ENCODE measurements at places on chromosomes 6 and 20.

GRCh38 chr6:110296241-110297025, 61.7 kb downstream of the METTL24 start:
- DNase-seq, result no peak

GRCh38 chr6:113734982-113735381, 122.2 kb upstream of the MARCKS start:
- DNase-seq, result no peak

- no peak for DNase-seq
Measured at GRCh38 chr6:167988945-167989841, 8.3 kb upstream of the KIF25 start.

DNA sequence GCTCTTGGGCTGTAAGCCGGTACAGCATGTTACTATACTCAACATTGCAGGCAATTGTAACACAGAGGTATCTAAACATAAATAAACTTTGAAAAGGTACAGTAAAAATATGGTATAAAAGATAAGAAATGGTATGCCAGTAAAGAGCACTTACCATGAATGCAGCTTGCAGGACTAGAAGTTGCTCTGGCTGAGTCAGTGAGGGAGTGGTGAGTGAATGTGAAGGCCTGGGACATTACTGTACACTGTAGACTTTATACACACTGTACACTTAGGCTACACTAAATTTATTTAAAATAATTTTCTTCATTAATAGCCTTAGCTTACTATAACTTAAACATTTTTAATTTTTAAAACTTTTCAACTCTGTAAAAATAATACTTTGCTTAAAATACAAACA, 37.8 kb upstream of the ANKEF1 start:
- DNase-seq, result no peak

DNA sequence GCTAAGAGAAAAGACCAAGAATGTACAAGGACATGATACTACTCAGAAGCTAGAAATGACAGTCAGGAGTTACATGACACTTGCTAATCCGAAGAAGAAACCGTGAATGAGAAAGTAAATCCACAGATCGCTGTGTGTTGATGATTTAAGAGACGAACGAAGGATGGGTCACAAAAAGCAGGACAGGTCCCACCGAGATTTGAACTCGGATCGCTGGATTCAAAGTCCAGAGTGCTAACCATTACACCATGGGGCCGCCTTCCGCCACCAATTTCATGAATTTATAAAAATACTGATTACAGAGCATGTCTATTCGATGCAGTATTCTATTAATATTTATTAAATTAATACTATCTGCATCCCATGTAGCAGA, 54.0 kb upstream of the BTN3A2 start:
- DNase-seq, result no peak

DNA sequence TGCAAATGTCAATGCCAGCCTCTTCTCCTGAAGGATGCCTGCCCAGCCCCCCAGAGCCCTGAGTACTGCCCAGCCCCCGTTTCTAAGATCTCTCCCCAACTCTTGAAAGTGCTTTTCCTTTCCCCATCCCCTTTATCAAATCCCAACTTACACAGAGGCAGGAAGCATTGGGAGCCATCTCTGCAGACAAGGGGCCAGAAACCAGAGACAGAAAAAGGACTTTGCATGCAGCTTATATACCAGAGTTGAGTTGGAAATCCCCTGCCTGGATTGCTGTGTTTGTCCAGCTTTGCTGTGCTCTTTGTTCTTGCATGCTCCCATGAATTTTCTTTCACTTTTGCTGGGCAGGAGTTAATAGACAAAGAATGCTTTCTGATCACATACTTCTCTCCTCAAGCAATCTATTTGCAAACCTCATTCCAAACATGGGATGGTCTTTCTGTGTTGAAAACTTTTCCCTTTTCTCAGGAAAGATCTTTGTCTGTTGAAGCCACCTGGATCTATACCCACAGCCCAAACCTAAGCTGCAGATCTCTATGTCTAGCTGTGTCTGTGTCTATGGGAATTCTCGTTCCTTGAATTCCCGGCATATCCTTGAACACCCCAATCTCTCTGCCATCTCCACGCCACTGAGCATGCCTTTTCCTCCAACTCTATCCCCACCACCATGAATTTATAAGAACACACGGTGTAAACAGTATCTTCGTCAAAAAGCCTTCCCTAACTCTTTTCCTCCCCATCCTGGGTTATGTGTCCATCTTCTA, at the start of gene UBD:
Gene UBD (minus strand): TSS at position 209 of the 764 bp plus-strand sequence. CDS start 31 bp downstream, at position 178.
- DNase-seq, result no peak

GRCh38 chr6:4812068-4812467, 35.9 kb downstream of the CDYL start:
- DNase-seq, result no peak

- DNase-seq, result no peak
Measured at GRCh38 chr6:149122850-149123821, 194.4 kb upstream of the TAB2 start.

- no peak for DNase-seq
Measured at GRCh38 chr20:63819224-63819921, 11.7 kb downstream of the ZBTB46 start.

GRCh38 chr6:10713962-10714361, 8.9 kb upstream of the TMEM14C start:
- DNase-seq, result no peak

- no peak for DNase-seq
Measured at GRCh38 chr20:36320261-36320897, 14.2 kb downstream of the DLGAP4 start.

GRCh38 chr6:148738946-148739821, 7.6 kb upstream of the UST start:
- DNase-seq, result no peak

GRCh38 chr6:125612345-125612846, 137.0 kb upstream of the HEY2 start:
- no peak for DNase-seq

GRCh38 chr20:15642676-15643075, 930.6 kb downstream of the KIF16B start:
- DNase-seq, result no peak

DNA sequence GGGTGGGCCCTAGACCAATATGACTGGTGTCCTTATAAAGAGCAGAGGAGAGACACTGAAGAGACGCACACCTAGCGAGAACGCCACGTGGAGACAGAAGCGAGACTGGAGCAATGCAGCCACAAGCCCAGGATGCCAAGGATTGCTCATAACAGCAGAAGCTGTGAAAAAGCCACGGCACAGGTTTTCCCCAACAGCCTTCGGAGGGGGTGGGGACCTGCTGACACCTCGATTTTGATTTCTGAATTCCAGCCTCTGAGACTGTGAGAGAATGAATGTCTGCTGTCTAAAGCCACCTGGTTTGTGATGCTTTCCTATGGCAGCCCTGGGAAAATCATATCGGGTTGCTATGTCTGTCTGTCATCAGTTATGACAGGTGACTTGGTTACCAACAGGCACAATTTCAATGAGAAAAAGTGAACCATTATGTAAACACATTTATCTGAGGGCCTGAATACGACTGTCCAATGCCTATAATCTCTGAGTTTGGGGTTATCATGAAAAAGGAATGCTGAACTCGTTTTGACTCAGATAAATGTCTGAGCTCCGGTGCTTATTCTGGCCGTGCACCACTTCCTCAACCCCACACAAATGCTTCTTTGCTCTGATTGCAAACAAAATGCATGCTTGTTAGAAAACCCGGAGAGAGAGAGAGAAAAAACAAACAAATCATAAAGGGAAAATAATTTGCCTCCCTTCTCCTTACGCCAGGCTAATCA, 769.7 kb downstream of the PTPRT start:
- DNase-seq, result no peak

GRCh38 chr6:48147051-48147450, 36.1 kb upstream of the PTCHD4 start:
- no peak for DNase-seq

Measured in stimulated activated CD4-positive, alpha-beta T cell treated with anti-CD3 and anti-CD28 coated beads, Interleukin-1b, Interleukin-23, amount 100 ng/mL, for 1 hour (primary cell).